RPMI8226 (cell line): ENCODE measurements at places on chromosomes 7 and 10.

GRCh38 chr7:140672382-140673062 is at the start of gene ADCK2:
ADCK2 (plus strand) TSS chr7:140672945; CDS start chr7:140673331, 386 bp downstream.
- DNase-seq = peak; percentile 80

GRCh38 chr7:18916826-18917225 is 200.6 kb downstream of the TWIST1 start:
- no peak for DNase-seq

- no peak for DNase-seq
Observed at GRCh38 chr7:152521420-152522337, 85.9 kb upstream of the KMT2C start.

DNA sequence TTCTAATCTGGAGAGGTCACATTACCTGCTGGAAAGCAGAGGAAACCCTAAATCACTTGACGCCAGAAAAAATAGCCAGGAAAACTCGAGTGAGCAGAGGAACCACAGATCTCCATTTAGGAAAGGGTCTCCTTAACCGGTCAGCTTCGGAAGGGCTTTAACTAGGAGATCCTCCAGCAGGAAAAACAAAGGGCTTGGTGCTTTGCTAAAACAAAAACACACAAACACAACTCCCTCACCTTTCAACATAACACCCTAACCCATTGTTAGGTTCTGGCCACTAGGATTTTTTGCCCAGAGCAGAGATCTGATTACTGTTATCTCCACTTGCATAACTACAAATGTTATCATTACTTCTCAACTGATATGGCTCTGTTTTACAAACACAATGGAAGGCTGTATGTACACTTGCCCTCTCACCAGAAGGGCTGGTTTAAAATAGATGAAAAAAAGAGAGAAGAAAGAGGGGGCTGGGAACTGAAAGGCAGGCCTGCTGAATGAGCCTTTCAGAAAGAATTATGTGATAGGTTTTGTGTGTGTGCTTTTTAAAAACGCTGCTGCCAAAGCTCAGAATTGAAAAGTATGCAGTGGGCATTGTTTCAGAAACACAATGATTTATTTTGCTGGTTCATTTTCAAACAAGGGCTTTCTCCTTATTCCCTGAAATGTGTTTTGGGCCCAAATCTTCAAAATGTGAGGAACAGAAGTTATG is 161.5 kb downstream of the FGFR2 start:
- DNase-seq = no peak

DNA sequence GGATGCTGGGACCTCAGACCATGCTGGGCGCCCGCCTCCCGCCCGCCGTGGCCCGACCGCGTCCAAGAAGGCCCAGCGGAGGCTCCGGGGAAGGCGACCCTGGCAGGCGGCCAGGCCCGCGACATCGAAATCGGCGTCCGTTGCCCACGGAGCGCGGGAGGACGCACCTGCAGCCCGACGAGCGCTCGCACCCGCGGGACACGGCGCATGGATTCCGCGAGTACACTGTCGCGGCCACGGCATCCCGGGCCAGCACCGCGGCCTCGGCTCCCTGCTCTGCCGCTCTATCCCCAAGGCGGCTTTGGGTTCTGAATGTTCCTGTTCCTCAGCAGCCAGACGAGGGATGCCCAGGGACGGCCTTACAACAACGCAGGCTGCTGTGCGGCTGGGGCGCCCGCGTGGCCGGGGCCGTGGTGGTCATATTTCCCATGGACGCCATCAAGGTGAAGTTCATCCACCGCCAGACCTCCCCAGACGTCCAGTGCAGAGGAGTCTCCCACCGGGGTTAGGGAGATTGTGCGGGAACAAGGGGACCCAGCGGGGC is 67.5 kb upstream of the ZNF722 start:
- no peak for DNase-seq

- peak; percentile 73 for DNase-seq
Observed at GRCh38 chr7:32427769-32428291, 62.4 kb downstream of the LSM5 start.

DNA sequence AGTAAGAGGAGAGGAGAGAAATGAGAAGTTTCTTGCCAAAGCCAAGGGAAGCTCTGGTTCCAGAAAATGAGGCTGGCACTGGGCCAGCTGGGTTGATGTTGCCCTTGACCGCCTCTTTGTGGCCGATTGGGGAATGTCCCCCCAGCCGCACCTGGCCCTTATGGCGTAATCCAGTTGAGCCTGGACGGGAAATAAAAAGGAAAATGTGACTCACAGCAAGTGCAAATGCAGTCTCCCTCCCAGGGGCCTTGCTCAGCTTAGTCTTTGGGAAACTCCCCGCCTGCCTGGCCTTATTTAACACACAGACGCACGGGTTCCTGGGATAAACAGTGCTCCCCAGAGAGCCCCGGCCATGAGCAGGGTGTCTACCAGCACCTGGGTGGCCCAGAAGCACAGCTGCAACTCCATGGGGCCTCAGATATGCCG is 174.8 kb downstream of the KIAA1217 start:
- peak; percentile 89 for DNase-seq

DNA sequence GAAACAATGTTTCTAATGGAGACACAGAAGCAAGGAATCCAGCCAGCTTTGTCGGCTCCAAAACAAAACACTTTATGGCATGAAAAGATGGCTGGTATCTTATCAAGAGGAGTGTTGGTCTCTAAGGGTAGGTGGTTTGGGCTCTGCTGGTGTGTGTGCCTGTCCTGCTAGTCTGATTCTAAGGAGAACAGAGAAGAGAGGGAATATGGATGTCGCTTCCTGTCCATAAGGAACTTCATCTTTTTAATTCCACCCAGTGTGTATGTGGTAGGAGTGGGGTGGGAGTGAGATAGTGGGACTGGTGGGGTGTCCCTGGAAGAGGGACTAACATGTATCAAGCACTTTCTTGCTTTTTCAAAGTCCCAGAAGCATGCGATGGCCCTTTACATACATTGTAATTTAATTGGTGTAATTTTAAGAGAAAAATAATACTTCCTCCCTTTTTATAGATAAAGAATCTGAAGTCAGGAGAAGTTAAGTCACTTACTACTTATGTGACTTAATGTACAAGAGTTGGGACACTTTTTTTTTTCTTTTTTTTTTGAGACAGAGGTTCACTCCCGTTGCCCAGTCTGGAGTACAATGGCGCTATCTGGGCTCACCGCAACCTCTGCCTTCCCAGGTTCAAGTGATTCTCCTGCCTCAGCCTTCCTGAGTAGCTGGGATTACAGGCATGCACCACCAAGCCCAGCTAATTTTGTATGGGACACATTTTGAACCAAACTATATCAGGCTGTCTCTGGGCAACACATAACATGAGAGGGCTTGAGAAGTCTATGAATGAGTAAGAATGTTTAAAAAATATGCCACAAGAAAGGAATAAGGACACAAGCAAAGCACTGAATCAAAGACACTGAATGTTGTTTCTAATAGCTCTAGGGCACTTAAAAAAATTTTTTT is 18.8 kb downstream of the NT5C3A start:
- no peak for DNase-seq

DNA sequence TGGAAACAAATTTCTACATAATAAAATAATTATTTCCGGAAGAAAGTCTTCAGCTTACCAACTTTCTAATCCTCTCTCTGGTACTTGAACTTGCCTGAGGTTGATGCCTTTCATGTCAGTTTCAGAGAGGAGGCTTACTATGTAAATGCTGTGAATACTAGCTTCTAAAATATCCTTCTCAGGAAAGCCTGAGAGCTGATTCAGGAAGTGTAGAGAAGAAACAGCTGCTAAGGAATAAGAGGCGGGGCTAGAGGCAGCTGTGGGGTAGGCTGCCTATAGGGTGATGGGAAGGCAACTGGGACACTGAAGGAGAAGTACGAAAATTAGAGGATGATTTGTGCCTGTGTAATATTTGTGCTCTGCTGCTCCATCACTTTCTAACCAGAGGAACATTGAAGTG is 69.3 kb downstream of the AVL9 start:
- no peak for DNase-seq

GRCh38 chr7:70498232-70498992 is 633.5 kb upstream of the GALNT17 start:
- no peak for DNase-seq

GRCh38 chr10:121708728-121709674 is 110.8 kb upstream of the FGFR2 start:
- no peak for DNase-seq

DNA sequence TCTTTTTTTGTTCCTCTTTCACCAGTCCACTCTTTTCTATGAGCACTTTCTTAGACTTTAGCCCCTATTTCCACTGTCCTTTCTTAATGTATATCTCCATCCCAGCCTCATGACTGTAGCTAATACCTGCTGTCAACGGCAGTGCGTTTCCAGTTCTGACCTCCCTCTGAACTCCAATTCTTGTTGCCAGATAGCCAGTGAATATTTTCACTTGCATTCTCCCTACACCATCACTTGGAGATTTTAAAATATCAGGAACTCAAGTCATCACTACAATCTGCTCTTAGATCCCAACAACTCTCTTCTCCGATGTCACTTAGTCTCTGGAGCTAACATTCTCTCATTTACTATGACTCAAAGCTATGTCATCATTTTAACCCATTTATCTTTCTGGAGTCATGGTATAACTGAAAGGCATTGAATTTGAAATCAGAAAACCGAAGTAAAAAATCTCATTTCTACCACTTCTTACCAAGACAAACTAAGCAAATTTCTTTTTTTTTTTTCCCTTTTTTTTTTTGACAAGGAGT is 5.1 kb upstream of the SLC16A12 start:
- DNase-seq = no peak

GRCh38 chr7:55641273-55641691 is 69.0 kb upstream of the VOPP1 start:
- peak; percentile 67 for DNase-seq

- DNase-seq = peak; percentile 92
Observed at GRCh38 chr7:84336303-84336702, 141.7 kb upstream of the SEMA3A start.

DNA sequence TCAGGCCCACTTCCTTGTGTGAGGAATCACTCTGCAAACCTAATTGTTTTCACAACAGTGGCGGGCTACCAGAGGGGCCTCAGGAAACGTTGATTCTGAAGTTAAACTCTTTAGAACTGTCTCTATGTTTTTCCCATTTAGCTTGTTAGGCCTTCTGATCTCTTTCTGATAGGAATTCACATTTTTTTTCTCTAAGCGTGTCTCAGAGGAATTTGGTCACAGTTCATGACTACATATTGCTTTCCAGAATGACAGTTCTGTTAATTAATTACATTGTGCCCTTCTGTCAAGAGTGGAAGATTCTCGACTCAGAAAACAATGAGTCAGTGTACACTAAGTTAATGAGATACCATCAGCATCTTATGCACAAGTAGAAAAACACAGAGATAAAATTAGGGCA is 469.2 kb upstream of the C7orf33 start:
- no peak for DNase-seq

DNA sequence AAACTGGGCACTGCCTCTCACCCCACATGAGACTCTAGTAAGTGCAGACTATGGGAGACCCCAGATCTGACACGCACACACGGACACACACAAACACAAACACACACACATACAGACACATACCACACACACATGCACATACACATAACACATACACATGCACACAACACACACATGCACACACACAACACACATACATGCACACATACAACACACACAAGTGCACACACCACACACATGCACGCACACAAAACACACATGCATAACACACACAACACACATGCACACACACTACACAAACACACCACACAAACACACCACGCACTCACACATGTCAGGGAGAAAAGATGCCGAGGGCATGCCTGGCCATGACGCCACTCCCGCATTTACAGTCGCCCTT is 205.5 kb downstream of the TYW1B start:
- DNase-seq = no peak

DNA sequence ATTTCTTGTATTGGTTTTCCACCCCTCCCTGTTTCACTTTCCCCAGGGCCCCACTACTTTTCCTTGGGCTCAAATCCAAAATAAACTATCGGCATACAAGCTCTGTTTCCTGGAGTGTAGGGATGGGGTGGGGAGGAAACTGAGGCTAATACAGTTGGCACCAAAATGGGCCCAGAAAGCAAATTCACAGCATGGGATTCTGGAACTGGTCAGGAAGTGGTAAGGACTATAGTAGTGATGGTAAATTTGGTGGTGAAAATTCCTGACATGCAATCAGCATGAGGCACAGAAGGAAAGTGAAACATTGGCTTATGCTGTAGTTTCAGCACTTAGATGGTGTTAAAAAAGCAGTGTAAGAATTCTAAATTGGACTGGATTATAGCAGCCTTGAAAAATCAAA is 8.7 kb upstream of the SAMD9L start:
- DNase-seq = no peak

- no peak for DNase-seq
Observed at GRCh38 chr7:55531536-55531935, 40.8 kb downstream of the VOPP1 start.

DNA sequence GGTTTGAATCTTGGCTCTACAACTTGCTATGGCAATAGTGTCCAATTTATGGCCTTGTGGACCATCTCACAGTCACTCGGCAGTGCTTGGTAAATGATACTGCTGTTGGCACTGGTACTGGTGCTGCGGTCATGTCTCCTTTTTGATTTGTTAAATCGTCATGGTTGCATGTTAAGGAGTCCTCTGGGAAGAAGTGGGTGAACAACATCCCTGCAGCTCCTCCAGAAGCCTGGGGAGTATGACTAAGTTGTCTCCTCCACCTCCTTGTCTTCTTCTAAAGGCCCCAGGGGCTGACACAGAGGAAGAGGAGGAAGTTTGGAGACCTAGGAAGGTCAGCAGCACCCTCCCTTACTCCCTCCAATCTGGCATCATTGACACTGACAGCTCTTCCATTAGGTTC is 8.5 kb downstream of the ITPRIP start:
- DNase-seq = no peak

DNA sequence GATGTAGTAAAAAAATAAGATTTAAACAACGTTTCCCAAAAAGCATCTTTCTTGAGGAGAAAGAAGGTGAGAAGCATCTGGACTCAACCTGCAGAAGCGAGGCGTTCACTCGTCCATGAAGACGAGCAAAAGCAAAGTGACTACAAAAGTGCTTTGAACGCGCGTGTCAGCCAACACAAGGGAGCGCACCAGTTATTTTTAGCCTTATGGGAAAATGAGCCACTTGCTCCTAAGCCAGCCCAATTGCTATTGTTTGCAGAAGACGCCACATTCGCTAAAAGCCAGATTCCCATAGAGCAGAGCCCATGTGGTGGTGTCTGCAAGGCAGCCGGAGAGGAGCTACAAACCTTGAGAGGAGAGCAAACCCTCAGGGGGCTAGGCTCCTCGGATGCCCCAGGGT is 122.5 kb downstream of the FAM53B start:
- no peak for DNase-seq

- no peak for DNase-seq
Observed at GRCh38 chr10:96321822-96322221, 17.6 kb downstream of the DNTT start.

DNA sequence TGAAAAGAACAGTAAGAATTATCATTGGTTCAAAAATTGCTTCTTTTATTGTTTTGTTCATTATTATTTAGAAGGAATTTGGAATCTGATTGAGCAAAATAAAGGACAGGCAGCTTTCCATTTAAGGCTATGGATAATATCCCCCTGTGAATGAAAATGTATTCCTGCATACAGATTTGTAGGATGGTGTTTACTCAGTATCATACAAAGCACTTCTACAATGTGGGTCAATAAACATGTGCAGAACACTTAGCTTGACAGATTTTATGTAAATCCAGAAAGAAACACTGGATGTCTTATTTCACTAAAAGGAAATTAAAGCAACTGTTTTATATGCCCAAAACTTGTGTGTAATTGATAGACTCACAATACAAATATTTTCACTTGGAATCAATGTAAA is 189.7 kb downstream of the THSD7A start:
- DNase-seq = no peak

GRCh38 chr7:47026780-47027361 is 555.0 kb downstream of the TNS3 start:
- no peak for DNase-seq

- no peak for DNase-seq
Observed at GRCh38 chr10:64626924-64627323, 1105.7 kb downstream of the REEP3 start.

GRCh38 chr7:101308245-101309085 is 13.1 kb downstream of the IFT22 start:
- peak; percentile 82 for DNase-seq
